CD4-positive, alpha-beta T cell treated with Interleukin-21 for 1 hour (primary cell): ENCODE measurements at places on chromosomes 1 and 21.

DNA sequence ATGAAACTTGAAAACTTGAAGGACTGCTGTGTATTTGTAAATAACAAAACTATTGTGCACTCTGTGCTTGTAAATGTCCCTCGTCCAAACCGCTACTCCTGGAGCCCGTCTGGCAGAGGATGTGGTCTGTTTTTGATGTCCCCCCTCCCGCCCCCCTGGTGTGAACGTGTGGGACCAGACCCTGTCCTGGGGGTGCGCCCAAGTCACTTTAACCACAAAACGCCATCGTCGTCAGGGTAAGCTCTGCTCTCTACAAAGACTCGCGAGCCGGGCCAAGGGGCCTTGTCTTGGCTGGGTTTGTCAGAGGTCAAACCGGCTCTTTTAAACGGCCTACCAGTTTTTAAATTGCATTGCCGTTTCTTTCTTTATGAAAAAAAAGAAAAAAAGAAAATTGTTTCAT lies 87.4 kb upstream of the TMEM51 start:
- DNase-seq = peak; percentile 13

GRCh38 chr1:20697563-20697962 lies 20.2 kb downstream of the KIF17 start:
- DNase-seq = no peak

- no peak for DNase-seq
These were observed 973 bp downstream of the FMOD start for GRCh38 chr1:203349773-203350524.

DNA sequence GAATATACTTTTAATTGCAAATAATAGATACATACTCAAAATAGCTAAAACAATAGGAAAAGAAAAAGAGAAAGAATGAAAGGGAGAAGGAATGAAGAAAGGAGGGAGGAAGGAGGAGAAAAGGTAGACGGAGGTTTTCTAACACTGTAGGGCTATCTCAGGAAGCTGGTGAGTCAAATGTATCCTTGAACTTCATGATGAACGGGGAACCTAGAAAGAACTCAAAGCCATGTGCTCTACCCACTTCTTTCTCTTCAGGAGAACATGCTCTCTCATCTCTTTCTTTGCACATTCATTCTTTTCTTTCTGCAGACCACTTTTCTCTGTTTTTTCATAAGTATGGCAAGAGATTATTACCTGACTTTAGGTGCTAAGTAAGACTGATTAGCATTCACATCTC lies 37.3 kb upstream of the ZNF644 start:
- no peak for DNase-seq

- DNase-seq = no peak
These were observed 340.8 kb downstream of the NPHP4 start for GRCh38 chr1:5651473-5651872.

- DNase-seq = no peak
These were observed 3.5 kb downstream of the NAV1 start for GRCh38 chr1:201542309-201543035.

DNA sequence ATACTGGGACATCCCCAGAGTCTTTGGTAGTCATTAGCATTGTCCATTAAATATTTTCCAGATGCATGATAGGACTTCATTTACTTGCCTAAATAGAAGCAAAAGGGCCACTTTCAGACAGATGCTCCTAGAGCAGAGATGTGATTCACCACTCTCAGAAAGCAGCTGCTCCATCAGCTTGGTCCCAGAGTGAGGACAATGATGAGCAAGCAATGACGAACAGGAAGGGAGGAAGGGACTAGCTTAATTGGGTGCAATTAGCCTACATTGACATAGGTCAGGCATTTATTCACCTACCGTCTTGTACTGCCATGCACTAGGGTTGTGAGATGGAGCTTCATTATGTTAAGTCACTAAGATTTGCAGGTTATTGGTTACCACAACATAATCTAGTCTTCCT lies 85.1 kb upstream of the PLXNA2 start:
- no peak for DNase-seq

DNA sequence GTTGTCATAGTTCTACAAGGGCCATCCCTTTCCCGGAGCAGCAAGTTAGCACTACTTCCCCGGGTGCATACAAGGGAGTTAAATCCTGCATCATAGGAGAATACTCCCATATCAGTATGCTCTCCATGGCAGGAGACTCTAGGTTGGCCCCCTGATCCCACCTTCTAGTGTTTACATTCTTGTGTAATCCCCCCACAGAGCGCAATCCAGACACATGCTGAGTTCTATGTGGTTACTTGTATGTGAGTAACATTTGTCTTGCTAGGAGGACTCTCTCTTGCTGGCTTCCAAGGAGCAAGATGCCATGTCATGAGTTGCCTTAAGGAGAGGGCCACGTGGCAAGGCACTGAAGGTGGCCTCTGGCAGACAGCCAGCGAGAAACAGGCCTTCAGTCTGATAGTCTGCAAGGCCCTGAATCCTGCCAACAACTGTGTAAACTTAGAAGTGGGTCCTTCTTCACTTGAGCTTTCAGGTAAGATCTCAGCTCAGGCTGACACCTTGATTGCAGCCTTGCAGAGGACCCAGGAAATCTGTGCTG lies 155.3 kb downstream of the CDC7 start:
- no peak for DNase-seq

- DNase-seq = peak; percentile 14
These were observed 156.2 kb downstream of the TNFSF18 start for GRCh38 chr1:172894349-172895049.

DNA sequence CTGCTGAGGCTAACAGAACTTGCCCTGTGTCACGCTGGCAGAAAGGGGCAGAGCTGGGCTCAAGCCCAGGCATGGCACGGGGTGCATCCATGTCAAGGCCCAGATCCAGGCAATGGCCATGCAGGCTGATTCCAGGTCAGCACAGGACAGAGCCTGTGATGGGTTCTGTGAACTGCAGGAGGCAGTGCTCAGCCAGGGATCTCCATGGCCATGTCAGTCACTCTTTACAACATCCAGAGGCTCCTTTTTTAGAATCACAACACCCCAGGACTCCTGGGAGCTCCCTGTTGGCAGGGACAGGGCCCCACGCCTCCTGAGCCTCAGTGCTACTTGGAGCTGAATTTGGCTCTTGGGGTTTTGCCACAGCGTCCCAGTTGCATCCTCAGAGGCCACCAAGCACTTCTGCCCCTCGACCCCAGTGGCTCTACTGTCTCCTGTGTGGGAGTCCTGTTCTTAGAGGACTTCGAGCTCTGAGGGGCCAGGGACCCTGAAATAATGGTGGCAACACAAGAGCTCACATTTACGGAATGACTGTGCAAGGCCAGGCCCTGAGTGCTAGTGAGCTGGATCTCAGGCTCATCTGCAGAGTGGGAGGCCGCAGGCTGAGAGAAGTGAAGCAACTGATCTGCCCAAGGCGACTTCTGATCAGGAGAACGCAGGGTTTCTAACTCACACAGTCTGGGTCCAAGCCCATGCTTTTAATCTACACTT lies 211.5 kb downstream of the TRABD2B start:
- no peak for DNase-seq

DNA sequence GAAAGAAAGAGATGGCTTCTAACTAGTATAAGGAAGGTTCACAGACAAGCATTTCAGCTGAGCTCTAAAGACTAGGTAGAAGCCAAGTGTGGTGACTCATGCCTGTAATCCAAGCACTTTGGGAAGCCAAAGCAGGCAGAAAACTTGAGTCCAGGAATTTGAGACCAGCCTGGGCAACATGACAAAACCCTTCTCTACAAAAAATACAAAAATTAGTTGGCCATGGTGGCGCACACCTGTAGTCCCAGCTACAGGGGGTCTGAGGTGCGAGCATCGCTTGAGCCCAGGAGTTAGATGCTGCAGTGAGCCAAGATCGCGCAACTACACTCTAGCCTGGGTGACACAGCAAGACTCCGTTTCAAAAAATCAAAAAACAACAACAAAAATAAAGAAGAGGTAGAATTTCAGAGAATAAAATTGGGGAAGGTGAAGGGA lies 27.8 kb downstream of the FBXO42 start:
- DNase-seq = no peak

GRCh38 chr1:49016030-49016977 lies 239.6 kb upstream of the BEND5 start:
- no peak for DNase-seq

DNA sequence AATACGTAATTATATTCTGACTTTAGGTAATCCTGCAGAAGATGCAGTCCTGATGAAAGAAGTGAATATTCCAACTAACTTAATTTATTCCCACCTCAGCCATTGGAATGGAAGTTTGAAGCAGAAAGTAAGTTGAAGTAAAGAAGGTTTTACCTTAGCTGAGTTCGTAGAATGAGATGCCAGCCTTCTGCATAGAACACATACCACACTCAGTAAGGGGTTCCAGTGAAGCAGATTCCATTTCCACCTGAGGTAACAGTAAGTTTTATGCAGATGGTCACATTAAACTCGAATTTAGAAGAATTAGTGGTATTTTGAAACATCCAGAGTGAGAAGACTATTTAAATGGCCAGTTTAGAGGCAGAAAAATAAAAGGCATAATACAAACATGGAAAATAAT lies 20.2 kb downstream of the RBM11 start:
- no peak for DNase-seq

DNA sequence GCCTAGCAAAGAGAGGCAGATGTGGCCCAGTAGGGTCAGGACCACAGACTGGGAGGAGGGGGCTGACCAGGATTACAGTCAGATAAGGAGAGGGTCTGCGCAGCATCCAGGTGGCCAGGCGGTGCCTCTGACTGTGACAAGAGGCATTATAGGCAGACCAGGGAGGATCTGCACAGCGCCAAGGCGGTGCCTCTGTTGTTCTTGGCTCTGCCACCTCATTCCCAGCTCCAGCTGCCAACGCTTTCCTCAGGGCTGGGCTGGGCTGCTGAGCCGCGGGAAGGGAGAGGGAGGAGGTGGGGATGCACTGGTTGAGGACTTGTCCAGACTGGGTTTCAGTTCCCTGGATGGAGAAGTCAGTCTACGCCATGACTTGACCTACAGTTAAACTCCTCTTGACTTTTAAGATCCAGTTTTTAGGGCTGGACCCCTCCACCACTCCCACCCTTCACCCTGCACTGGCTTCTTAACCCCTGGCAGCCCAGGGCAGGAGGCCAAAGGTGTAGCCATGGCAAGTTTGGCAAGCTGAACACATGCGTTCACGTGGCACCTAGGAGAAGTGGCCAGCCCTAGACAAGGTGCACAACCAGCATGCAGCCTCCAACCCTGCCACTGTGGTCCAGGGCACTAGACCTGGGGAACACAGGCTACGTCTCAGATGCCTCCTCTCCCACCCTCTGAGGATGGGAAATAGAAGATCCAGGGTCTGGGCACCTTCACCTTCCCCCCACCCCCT lies 4.5 kb upstream of the CRABP2 start:
- DNase-seq = no peak

DNA sequence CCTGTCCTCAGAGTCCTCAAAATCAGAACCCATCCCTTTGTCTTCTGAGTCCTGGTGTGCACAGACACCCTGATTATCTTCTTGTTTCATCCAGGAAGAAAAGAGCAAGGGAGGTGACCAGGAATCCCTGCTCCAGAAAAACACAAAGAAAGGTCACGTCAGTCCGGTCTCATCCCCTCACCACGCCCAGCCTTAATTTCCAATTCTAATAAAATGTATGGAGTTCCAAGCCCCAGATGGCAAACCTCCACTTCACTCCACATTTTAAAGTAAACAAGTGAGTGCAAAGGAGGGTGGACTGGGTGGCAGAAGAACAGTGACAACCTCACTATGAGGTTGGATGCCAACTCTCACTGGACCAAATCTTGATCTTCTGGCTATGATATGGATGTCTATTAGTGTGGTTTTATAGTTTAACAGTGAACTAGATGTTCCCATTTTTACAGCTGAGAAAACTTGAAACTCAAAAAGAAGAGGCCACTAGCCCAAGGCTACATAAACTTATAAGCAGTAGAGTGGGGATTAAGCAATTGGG lies 22.0 kb downstream of the ZNF697 start:
- no peak for DNase-seq

DNA sequence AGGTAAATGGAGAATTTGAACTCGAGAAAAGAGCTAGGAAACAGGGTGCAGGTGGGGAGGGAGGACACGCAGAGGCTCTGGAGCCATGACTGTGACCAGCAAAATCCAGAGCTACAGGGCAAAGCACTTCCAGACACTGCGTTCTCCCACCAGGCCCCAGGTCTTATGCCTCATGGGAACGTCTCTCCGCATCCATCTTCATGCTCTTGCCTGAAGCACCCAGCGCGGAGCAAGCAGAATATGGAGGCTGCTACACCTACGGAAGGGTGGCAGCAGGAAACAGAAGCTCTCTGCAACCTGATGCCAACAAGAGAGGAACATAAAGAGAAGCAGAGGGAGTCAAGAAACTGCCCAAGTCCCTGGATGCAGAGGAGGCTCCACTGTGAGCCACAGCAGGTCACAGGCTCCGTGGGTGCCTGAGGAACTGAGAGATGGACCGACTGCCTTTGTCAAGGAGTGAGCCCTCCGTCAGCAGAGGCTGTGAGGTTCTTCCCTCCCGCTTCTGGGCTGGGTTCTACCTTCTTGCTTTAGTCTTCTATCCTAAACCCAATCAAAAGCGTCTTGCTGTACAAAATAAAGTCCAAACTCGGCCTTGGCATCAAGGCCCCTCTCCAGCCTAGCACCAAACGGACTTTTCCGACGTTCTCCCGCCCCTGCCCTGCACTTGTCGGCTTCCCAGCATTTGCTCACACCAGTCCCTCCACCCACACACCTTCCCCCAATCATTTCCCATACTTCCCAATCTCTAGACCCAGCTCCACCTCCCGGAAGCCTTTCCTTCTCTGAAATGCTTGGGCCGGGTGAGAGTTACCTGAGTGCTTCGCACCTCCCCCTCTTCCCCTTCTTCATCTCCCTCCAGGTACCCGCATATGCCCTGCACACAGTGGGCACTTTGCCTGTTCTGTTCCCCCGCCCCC lies 930 bp downstream of the DHCR24 start:
- DNase-seq = no peak

- DNase-seq = no peak
These were observed 203.0 kb downstream of the RWDD3 start for GRCh38 chr1:95437011-95437410.

DNA sequence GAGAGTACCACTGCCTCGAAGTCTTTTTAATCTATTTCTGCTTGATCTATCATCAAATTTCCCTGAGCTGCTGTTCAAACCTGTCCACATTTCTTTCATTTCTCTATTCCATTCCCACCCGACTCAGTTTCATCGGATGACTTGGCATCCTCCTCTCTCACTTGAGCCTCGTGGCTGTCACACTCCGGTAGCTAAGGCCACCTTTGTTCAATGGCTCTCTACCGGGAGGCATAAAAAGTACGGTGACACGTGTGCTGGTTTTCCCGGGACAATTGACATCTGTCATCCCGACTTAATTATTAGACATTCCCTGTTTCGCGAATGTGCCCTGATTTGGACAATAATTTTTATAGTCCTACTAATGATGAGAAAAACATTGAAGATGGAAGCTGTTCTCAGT lies 22.6 kb downstream of the MIS18A start:
- DNase-seq = no peak

DNA sequence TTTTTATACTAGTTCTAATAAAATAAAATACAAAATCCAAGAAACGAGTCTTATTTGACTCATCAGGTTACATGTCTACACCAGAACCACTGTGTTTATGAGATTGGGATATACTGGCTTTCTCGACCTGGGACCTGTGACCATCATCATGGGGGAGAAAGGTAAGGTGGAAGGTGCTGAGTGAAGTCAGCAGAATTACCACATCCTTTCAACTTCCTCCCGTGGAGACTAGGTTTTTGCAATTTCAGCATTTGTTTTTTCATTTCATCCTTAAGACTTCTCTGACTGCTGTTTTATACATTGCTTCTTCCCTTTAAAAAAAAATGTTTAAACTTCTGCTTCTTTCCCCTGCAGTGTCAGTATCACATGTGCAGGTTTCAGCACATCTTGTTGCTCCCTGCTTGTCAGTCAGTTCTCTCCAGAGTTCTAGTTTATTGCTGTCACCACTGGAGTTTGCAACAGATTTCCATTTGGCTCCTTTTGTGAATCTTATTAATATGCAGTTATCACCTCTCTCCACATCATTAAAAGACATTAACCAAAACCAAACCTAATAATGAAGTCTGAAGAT lies 60.4 kb upstream of the HAO2 start:
- no peak for DNase-seq
